ENCODE measurements at places on chromosomes 1 and 21. TPM values are rescaled to one million over a fixed set of nuclear protein-coding genes. Genes with fewer than 3 reads are reported as not detected.

DNA sequence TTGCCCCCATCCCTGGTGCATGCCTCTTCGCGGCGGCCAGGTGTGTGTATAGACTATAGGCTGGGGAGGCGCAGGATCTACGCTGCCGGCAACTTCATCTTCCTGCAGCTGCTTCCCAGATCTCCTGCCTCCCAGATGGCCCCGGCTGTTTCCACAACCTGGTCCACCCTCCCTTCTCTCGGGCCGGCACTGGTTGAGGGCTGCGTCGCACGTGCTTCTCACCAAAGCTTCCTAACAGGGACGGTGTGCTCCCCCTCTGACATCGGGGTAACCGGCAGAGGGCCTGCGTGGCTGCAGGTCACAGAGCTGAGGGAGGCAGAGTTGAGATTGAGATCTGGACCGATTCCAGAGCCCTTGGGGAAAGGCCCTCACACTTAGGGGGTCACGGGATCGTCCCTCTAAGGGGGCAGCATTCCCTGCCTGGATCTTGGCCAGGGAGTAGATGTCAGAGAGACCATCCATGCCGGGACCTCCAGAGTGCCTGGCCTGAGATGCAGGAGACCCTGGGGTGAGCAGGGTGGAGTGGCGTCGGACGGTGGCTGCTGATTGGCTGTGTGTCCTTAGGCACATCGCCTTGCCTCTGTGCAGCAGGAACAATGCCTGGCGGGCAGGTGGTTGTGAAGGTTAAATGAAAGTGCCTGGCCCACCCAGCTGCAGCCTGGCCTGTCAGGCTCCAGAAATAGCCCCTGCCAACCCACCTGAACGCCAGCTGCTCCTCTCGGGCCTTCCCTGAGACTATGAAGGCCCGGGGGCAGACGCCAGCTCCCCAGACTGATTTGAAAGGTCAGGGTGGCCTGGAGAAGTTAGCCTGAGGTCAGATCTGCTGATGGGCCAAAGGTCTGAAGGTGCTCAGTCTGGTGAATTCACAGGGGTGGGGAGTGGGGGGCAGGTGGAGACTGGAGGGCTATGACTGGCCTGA is 6.1 kb upstream of the MASP2 start:
- H3K36me3 ChIP-seq = peaks cover 20% of the 10 kb centered on the region
- DNase-seq = no peak
- H3K27me3 ChIP-seq = no peaks in the 10 kb centered on the region

DNA sequence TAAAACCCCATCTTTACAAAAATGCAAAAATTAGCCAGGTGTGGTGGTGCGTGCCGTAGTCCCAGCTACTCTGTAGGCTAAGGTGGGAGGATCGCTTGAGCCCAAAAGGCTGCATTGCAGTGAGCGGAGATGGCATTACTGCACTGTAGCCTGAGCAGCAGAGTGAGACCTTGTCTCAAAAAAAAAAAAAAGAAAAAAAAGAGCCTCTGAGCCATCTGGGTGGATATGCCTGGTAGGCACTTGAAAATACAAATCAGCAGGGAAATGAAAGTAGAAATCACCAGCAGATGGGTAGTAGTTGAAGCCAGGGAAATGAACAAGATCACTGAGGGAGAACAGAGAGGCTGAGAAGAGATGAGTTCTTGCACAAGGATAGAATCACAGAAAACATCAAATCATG is 131.0 kb upstream of the HMCN1 start:
- no peaks in the 10 kb centered on the region for H3K4me1 ChIP-seq
- H3K27ac ChIP-seq = no peak overlapping the region
- H3K27me3 ChIP-seq = no peaks in the 10 kb centered on the region
- H3K4me3 ChIP-seq = no peak overlapping the region
- H3K36me3 ChIP-seq = no peaks in the 10 kb centered on the region
- DNase-seq = no peak

- no peaks in the 10 kb centered on the region for H3K4me1 ChIP-seq
- H3K27ac ChIP-seq = no peak overlapping the region
- no peaks in the 10 kb centered on the region for H3K27me3 ChIP-seq
- no peaks in the 10 kb centered on the region for H3K36me3 ChIP-seq
These were observed 56.7 kb downstream of the ARHGEF10L start for GRCh38 chr1:17596186-17596585.

GRCh38 chr1:214326406-214326805 is 45.4 kb downstream of the SMYD2 start:
- no peak for DNase-seq
- no peaks in the 10 kb centered on the region for H3K27me3 ChIP-seq
- peaks cover 2% of the 10 kb centered on the region for H3K4me1 ChIP-seq
- H3K4me3 ChIP-seq = no peak overlapping the region
- peaks cover 10% of the 10 kb centered on the region for H3K36me3 ChIP-seq

GRCh38 chr1:30316056-30316455 is 407.3 kb downstream of the MATN1 start:
- no peak overlapping the region for H3K27ac ChIP-seq
- H3K4me1 ChIP-seq = no peaks in the 10 kb centered on the region
- H3K36me3 ChIP-seq = no peaks in the 10 kb centered on the region

GRCh38 chr1:26771643-26772321 is 16.0 kb upstream of the PIGV start:
- H3K4me3 ChIP-seq = no peak overlapping the region
- peak; percentile 47 for DNase-seq
- H3K27me3 ChIP-seq = no peaks in the 10 kb centered on the region
- peak overlapping the region; percentile 86 for H3K27ac ChIP-seq
- peaks cover 33% of the 10 kb centered on the region for H3K4me1 ChIP-seq

DNA sequence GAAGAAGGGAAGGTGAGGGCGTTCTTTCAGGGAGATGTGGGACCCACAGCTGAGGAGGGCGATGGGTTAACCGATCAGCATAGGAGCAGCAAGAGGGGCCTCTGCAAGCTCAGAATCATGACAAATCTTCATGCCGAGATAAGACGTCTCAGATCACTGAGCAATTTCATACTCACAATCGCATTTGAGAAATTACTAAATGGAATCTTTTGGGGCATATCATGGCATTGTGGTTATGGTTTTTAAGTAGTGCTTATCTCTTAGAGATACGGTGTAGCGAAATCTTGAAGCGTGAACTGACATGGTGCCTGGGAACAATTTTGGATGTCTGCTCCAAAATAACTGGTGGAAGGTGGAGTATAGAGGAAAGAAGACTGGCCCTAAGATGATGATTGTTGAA is 6.2 kb downstream of the TNNT2 start:
- H3K4me3 ChIP-seq = no peak overlapping the region
- H3K4me1 ChIP-seq = no peaks in the 10 kb centered on the region
- H3K27me3 ChIP-seq = peaks cover 5% of the 10 kb centered on the region

- no peak for DNase-seq
- peaks cover 28% of the 10 kb centered on the region for H3K4me1 ChIP-seq
- no peak overlapping the region for H3K27ac ChIP-seq
- no peaks in the 10 kb centered on the region for H3K36me3 ChIP-seq
- H3K4me3 ChIP-seq = no peak overlapping the region
These were observed 65.1 kb downstream of the GADD45A start for GRCh38 chr1:67749844-67750690.

- peaks cover 3% of the 10 kb centered on the region for H3K36me3 ChIP-seq
- H3K4me1 ChIP-seq = peaks cover 42% of the 10 kb centered on the region
- no peak for DNase-seq
- H3K27ac ChIP-seq = no peak overlapping the region
These were observed 125.8 kb downstream of the TOMM20 start for GRCh38 chr1:235002706-235003300.

DNA sequence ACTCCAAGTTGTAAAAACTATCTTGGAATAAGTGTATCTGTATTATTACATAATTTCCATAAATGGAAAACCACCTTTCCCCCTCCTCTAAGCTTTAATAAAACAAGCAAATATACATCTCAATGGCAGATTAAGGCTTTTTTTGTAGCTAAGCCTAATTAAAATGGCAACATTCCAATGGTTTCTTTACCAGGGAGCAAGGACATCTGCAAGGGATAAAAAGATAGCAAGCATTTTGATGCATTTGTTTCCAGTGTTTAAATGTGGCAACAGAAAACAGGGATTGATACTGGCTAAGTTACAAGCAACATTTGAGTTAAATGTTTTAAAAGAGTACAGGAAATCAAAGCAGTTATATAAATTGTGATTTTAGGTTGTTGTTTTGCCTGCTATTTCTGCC is 1012.7 kb downstream of the ADGRL2 start:
- H3K36me3 ChIP-seq = no peaks in the 10 kb centered on the region
- no peak for DNase-seq
- no peaks in the 10 kb centered on the region for H3K4me1 ChIP-seq
- H3K27ac ChIP-seq = no peak overlapping the region

DNA sequence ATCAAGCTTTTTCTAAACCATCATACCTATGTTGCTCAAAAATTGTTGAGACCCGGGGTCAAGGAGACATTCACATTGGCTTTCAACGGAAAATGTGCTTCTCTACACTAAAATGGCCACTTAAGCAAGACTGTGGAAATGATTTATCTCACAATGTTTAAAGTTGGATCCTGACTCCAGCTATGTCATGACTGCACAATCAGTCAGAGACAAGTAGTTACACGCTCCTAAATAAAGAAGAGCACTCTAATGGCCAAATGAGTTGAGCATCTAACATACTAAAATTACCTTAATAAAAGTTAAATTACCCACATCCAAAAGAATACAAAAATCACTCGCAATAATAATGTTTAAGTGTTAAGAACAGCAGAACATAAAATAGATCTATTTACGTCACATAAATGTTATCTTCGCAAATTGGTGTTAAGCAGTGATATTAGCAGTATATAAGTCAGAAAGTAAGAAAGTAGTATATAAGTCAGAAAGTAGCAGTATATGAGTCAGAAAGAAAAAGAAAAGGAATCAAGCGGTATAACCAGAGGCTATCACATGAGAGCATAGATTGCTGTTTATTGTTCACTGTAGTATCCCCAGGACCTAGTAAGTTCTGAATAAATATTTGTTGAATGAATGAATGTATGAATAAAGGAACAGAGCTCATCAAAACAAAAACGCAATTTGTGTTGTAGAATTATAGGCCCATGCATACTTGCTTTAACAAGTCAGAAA is 28.4 kb downstream of the ZNF281 start:
- H3K36me3 ChIP-seq = no peaks in the 10 kb centered on the region
- H3K27me3 ChIP-seq = no peaks in the 10 kb centered on the region
- DNase-seq = no peak
- peaks cover 11% of the 10 kb centered on the region for H3K4me1 ChIP-seq
- no peak overlapping the region for H3K27ac ChIP-seq

GRCh38 chr1:16918371-16918770 is 3.4 kb upstream of the CROCC start:
- no peak overlapping the region for H3K27ac ChIP-seq
- no peaks in the 10 kb centered on the region for H3K27me3 ChIP-seq
- no peak for DNase-seq
- H3K4me3 ChIP-seq = no peak overlapping the region
- peaks cover 32% of the 10 kb centered on the region for H3K4me1 ChIP-seq

- no peak for DNase-seq
- H3K36me3 ChIP-seq = peaks cover 5% of the 10 kb centered on the region
- H3K4me3 ChIP-seq = no peak overlapping the region
- H3K27me3 ChIP-seq = no peaks in the 10 kb centered on the region
- H3K27ac ChIP-seq = peak overlapping the region; percentile 91
- H3K4me1 ChIP-seq = peaks cover 41% of the 10 kb centered on the region
These were observed 33.5 kb downstream of the ACOT7 start for GRCh38 chr1:6360117-6360496.

DNA sequence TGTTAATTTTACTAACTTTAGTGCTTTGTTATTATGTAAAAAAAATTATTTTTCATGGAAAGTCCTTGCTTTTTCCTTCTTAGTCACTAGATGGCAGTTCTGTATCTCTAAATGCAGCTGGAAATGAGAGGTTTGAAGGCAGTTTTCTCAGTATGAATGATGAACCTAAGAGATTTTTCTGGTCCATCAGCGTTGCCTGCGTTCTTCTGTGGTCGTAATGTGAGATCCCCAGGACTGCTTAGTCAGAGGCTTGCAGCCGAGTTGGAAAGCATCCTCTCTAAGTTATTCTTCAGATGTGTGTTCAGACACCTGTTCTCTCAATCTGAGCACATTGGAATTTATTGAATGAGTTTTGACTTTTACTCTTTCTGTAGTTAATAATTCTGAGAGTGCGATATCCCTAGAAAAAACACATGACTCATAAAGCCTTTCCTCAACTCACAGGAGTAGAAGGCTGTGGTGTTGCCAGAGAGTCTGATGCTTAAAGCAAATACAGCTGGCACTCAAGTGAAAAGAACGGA is 99.3 kb downstream of the FMN2 start:
- H3K4me1 ChIP-seq = no peaks in the 10 kb centered on the region
- DNase-seq = no peak
- H3K4me3 ChIP-seq = no peak overlapping the region

GRCh38 chr1:10680487-10680886 is 116.0 kb downstream of the CASZ1 start:
- no peak overlapping the region for H3K27ac ChIP-seq
- no peaks in the 10 kb centered on the region for H3K36me3 ChIP-seq
- H3K27me3 ChIP-seq = no peaks in the 10 kb centered on the region
- no peak overlapping the region for H3K4me3 ChIP-seq

DNA sequence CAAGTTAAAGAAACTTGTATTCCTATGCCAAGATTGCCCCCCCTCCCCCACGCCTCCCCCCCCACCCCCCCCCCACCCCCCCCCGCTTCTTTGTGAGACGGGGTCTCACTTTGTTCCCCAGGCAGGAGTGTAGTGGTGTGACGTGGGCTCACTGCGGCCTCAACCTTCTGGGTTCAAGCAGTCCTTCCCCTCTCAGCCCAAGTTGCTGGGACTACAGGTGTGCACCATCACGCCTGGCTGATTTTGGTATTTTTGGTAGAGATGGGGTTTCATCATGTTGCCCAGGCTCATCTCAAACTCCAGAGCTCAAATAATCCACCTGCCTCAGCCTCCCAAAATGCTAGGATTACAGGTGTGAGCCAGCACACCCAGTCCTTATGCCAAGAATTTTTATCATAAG is 136.6 kb downstream of the POU2F1 start:
- no peaks in the 10 kb centered on the region for H3K27me3 ChIP-seq
- no peaks in the 10 kb centered on the region for H3K4me1 ChIP-seq
- no peak overlapping the region for H3K4me3 ChIP-seq
- DNase-seq = no peak

Gene SLC37A1
- total RNA-seq = 14.9 TPM

Gene RAP1GAP
- total RNA-seq = 1.6 TPM

Gene CFHR2
- total RNA-seq = not detected

Gene LRRC71
- not detected for total RNA-seq

Gene AMY1B
- not detected for total RNA-seq
